ENCODE measurements at places on chromosomes 2 and 18. TPM values are rescaled to one million over a fixed set of nuclear protein-coding genes. Genes with fewer than 3 reads are reported as not detected.
A peak's percentile ranks its signal among the peaks of the same experiment; 100 is the strongest.

DNA sequence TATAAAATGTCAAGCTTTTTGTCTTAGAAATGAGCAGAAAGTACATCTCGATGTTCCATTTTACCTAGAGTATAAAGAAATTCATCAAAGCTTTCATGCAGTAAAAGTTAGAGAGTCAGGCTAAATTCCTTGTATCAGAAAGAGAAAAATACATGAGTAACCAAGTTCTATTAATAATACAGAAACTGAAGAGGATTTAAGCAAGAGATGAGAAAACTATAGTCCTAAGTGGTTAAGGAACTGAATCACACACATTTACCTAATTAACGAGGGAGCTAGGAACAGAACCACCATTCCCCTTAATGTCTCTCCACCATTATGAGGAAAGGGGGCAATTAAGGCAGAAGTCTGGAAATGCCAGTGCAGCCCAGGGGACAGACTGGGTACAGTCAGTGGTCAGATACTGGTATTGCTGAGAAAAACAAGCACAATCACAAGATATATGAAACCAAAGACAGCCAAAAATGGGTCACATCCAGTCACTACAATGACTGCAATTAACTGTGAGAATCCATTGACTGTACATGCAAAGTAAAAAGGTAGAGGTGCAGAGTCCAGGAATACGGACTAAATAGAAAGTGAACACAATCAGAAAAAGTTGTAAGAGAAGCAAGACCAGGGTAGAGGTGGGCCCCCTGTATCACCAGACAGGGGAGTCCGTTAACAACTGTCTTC, 23.9 kb downstream of the MAP4K3 start:
- DNase-seq, result no peak

Gene TMEM163
- 0.12 TPM for total RNA-seq

Gene RFX8
- total RNA-seq, result 1.4 TPM

DNA sequence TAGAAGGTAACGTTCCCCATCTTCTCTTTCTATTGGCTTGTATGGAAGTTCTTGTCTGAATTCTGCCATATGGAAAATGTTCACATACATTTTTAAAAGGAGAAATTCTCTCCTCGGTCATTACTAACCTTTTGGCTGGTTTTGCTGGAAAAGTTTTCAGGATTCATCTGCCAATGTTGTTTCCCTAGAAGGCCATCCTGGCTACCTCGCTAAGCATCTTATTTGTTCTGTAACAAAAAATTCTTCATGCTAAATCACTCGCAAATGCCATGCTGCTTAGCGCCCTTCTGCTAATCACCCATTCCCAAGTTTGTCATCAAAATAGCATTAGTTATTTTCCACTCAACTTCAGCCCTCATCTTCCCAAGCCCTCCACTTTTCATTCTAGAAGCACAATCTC, 262.0 kb downstream of the SLC8A1 start:
- no peak for DNase-seq

DNA sequence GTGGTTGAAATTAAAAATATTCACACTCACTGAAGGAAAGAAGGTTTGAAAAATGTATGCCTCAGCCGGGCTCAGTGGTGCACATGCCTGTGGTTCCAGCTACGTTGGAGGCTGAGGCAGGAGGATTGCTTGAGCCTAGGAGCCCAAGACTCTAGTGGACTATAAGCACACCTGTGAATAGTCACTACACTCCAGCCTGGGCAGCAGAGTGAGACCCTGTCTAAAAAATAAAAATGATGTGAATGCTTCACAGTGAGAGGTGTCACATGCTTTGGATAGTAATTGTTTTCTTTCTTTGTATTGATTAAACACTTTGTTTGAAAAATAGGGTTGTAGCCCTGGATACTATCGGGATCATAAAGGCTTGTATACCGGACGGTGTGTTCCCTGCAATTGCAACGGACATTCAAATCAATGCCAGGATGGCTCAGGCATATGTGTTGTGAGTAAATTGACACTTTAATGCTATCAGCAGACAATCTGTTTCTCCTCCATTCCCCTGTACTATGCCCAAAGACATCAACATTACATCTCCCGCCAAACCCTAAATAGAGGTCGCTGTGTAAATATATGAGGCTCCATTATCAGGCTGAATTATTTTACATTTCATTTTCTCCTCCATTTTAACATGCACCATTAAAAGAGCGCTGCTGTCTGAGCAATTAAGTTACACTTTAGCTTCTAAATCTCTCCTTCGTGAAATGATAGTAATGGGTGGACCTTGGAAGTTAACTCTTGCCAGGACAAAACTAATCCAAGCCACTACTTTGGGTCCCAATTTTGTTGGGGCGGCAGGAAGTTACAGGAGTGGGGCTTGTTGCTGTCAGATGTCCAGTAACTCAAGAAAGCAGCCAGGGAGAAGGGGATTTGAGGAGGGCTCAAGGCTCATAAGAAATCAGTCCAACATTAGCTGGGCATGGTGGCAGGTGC, 138.3 kb upstream of the TTC39C start:
- DNase-seq, result no peak

Gene IL36A
- 0.84 TPM for total RNA-seq

Gene TMEM185B
- 20.9 TPM for total RNA-seq

GRCh38 chr2:23037596-23037995, 347.4 kb upstream of the KLHL29 start:
- no peak for DNase-seq

- no peak for DNase-seq
Measured at GRCh38 chr18:39313992-39314391, 1748.4 kb upstream of the CELF4 start.

Gene AMER3
- not detected for total RNA-seq

DNA sequence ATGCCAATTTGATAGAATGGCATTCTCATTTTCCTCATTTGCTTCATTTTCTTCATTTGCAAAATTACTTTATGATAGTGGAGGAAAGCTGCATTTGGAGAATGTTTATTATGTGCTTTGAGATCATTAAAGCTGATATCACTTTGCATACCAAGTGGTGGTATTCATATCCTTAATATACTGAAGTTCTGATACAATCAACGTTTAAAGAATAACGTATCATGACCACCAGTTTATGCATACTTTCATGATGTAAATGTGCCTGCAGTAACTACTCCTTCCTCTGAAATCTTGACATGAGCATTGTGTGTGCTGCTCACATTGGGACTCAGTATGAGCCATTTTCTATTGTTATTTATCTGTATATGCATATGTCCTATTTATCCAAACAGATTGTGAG, 302.1 kb downstream of the ARHGAP15 start:
- DNase-seq, result no peak

Gene LONRF2
- 0.25 TPM for total RNA-seq

Gene ZBTB7C
- 0.05 TPM for total RNA-seq

GRCh38 chr2:163157411-163157810, 318.8 kb upstream of the KCNH7 start:
- no peak for DNase-seq

- no peak for DNase-seq
Measured at GRCh38 chr2:161358838-161359237, 50.6 kb downstream of the PSMD14 start.

Gene PDE6D
- 45.0 TPM for total RNA-seq

DNA sequence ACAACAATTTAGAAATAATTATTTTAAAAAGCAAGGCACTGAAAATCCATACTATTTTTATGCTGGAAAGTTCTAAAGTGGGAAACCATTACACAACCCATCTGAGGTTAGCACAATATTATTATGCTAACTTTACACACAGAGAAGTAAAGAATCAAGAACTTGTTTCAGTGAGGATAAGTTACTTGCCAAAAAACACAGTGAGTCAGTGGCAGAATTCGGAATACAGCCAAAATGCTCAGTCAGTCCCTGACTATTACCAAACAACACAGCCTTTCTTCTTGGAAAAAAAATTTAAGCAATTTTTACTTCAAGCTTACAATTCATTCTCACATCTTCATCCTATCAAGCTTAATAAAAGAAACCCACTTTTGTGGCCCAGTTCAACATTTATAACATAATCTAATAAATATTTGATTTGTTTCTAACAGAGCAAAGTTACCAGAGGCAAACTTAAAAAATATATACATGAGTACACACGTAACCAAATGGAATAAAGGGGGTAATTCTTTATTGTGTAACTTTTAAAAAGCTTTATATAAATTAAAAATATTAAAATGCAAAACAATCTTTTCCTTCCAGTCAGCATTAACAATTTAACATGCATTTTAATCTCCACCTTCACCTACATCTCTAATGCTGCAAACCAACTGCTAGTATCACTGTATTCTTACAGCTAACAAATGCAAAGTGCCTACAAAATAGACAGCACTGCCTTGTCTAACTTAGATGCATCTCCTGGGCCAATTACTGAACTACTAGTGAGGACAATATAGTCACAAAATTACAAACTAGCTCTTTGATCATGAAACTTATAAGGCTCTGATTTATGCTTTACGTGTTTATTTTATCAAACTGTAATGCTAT, 55.2 kb downstream of the CCDC88A start:
- no peak for DNase-seq

DNA sequence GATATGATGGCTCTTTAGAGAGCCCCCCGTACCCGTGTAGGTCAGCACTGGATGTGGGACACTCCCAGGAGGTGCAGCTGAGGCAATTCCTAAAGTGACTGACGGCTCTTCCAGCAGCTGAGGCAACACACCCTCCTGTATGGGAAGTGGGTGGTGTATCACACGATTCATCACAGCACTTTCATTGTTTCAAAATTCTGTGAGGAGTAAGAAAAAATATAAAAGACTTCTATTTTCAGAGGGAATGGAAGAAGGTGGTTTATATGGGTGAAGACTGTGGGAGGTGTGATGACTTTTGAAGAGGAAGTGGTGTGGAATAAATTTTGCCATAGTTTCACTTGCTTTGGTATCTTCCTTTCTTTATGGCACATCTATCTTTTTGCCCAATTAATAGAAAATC, 22.3 kb downstream of the QPCT start:
- peak; percentile 6 for DNase-seq

DNA sequence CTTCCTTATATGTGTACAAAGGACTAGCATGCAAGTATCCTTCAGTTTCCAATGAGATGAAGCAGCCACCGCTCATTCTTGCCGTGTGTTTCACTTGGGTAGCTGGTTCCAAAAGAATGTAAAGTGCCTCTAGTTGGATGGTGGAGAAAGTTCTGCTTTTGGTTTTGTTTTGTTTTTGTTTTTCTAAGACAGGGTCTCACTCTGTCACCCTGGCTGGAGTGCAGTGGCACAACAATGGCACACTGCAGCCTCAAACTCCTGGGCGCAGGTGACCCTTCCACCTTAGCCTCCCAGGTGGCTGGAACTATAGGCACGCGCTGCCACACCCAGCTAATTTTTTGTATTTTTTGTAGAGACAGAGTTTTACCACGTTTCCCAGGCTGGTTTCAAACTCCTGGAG, 8.3 kb downstream of the ANXA4 start:
- DNase-seq, result no peak

DNA sequence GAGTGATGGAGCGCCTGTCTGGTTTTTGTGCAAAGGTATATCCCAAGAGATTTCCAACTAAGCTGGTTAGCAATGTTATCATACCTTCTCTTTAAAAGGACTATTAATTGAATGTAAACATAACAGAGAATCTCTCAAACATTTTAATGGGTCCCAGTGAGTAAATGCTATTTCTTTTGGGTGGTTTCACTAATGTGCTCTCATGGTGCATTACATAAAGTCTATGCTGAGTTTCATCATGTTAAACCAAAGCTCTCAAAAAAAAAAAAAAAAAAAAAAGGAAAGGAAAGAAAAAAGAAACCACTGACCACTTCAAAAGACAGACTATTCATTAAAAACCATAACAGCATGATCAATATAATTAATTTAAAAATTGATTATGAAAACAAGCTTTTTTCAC, 119.1 kb upstream of the SCN1A start:
- DNase-seq, result no peak

DNA sequence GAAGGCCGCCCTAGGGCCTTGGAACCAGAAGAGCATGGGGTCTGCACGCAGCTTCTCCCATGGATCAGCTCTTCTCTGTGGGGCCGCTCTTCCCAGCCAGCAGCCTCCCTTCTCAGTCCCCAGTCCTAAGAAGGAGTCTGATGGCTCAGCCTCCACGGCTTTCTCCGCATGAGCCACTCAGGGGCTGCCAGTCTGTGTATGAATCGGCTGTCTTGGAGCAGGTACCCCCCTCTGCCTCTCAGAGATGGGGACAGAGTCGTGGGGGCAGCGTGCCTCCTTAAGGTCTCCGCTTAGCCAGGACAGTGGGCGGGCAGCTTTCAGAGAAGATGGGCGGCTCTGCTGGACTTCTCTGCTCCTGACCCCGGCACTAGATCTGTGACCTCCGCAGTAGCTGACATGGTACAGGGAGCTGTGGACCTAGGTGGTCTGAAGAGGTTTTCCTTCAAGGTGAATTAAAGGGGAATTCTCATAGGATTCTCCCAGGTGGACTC, 21.6 kb downstream of the INPP5D start:
- DNase-seq, result no peak

DNA sequence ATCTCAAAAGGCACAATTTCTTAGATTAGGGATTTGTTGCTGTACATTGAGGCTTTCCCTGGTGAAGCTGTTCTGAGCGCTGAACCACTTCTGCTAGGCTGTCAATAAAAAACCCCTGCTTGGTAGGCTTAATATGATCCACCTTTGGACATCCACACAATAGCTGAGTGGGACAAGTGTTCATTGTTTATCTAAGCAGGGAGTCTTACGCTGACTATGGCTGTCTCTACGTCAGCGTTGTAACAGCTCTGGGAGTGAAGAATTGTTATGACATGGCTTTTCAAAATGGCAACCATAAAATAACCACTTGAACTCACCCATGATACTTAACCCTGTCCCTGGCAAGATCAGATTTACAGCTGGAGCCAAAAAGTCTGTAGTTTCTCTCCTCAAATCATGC, 111.5 kb upstream of the SULT1C3 start:
- DNase-seq, result no peak
